ENCODE measurements at places on chromosomes 11 and 22.

DNA sequence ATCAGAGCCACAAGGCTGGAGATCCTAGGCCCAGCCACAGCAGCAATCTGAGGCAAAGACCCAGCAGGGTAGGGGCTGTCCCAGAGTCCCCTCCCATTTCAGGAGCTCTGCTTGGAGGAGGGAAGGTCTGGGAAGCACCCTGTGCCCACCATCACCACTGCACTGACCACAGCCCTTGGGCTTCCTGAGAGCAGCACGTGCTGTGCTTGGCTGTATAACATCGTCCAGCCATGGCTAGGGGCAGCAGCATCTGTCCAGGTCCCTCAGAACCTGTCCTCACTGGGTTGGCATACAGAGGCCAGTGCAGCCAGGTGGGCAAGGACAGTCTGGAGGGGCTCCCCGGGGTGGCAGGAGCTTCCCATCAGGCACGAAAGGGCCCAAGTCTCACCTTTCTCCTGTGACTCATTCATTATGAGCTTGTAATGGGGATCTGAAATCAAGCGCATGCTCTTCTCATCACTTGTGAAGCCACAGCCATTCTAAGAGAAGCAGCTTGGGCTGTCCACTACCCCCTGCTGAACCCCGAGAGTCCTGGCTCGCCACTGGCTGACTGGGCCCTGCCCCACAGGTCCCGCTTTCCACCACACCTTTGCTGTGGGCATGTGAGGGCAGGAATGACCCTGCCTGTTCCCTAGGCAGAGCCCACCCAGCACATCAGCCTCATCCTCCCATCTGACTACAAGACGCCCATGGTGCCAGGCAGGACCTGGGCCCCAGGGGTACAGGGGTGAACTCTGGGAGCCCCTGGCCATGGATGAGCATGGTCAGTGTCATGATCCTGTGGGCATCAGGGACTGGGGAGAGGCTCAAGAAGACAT is 83.3 kb downstream of the MED15 start:
- no peak for DNase-seq

DNA sequence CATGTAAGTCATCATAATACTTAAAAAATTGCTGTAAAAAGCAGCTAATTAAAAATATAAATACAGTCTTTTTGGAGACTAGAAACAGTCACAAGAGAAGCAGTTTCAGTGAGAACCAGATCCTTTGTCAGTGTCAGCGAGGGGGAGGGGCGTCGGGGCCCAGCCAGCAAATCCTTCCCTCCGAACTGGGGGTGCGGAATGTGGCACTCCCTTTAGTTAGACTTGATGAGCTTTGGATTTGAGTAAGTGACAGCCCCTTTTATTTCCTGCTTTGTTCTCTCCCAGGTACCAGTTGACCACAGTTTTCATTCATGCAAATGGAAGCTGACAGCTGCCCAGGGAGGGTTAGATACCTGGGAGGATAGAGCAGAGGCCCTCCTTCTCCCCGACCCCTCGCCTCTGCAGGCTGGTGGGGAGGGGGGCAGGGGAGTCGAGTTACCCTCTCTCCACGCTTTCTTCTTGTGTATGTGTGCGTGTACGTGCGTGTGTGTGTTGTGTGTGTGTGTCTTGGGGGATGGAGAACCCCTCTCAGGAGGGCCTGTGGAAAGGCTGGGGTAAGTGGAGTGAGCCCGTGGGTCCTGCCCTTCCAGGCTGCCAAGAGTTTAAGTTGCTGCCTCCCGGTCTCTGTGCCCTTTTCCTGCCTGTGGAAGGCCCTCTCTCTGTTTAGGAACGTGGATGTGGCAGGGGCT is 38.3 kb downstream of the PTPRJ start:
- no peak for DNase-seq

DNA sequence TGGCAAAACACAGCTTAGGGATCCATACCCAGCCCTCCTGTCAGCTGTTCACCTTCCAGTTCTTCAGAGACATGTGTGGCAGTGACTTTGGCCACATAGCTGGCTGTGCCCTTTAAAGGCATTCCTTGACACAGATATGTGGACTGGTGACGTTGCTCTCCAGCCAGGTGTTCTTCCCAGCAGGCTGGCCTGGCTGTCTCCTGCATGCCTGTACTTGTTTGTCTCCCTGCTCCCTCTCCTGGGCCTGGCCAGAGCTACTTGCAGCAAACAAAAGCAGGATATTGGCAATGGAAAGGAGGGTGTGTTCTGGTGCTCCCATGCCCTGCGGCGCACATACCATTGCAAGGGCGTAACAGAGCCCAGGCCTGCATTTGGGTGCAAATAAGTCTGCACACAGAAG is 38.3 kb downstream of the PIK3IP1 start:
- DNase-seq = no peak

DNA sequence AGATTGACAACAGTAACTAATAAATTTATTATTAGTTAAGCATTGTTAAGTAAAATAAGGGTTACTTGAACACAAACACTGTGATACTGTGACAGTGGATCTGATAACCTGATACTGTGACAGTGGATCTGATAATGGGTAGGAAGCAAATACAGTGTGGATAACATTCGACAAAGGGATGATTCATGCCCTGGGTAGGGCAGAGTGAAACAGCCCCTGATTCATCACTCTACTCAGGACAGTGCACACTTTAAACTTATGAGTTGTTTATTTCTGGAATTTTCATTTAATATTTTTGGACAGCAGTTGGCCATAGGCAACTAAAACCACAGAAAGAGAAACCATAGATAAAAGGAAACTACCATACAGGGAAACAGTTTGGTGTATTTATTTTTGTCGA is 60.8 kb upstream of the CTSC start:
- DNase-seq = no peak

GRCh38 chr11:113331441-113331840 is 17.1 kb downstream of the TTC12 start:
- DNase-seq = no peak

DNA sequence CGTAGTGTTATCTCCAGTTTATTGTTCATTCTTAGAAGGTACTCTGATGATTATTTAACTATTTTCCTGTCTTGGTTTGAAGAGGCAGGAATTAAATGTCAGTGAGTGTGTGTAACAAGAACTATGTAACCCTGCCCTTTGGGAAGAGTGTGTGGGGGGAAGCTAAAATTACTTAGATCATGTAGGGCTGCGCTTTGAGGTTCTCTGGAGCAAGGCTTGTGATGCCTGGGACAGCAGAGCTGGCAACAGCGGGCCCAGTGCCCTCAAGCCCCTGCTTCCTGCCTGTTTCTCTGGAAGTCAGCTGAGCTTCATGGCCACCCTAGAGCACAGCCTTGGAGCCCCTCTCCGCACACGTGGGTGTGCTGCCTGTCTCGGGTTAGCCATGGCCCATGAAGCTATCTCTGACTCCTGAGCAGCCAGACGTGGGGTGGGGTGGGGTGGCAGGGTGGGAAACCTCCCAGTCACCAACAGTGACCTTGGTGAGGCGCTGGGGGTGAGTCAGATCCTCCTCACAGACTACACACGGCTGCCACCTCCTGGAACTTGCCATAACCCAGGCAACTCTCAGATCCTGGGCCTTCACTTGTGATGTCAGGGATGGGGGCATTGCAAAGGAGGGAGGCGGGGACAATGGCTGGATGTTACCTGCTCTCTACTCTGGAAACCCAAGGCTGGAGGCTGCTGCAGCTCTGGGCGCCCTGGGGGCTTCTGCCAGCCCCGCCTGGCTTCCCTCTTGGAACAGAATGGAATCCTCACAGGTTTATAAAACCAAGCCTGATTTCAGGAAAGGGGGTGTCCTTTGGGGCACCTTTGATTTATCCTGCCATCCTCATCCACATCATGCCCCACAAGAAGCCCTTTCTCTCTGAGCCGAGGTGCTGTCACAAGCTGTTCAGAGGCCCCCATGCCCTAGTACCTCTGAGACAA is 88.6 kb downstream of the SNX19 start:
- peak; percentile 52 for DNase-seq

GRCh38 chr22:31343235-31344191 is 2.6 kb downstream of the PATZ1 start:
- no peak for DNase-seq

DNA sequence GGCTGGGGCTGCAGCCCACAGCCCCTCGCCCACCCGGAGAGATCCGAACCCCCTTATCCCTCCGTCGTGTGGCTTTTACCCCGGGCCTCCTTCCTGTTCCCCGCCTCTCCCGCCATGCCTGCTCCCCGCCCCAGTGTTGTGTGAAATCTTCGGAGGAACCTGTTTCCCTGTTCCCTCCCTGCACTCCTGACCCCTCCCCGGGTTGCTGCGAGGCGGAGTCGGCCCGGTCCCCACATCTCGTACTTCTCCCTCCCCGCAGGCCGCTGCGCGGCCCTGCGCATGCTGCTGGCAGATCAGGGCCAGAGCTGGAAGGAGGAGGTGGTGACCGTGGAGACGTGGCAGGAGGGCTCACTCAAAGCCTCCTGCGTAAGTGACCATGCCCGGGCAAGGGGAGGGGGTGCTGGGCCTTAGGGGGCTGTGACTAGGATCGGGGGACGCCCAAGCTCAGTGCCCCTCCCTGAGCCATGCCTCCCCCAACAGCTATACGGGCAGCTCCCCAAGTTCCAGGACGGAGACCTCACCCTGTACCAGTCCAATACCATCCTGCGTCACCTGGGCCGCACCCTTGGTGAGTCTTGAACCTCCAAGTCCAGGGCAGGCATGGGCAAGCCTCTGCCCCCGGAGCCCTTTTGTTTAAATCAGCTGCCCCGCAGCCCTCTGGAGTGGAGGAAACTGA is 731 bp downstream of the GSTP1 start:
- no peak for DNase-seq

DNA sequence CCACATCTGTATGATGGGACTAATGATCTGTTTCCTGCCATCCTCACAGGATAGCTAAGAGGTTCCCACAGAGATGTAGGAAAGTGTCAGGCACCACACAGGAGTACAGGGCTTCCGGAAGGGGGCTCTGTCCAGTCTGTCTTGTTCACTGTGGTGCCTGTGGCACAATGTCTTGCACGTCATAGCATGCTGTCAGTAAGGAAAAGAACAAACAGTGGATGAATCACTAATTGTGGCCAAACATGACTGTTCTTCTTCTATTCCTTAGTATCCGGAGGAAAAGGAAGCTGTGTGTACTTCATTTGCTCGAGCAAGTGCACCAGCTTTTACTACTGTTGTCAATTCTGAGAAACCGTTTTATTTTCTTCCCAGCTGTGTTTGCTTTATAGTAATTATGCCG is 73.4 kb upstream of the YWHAH start:
- DNase-seq = no peak

DNA sequence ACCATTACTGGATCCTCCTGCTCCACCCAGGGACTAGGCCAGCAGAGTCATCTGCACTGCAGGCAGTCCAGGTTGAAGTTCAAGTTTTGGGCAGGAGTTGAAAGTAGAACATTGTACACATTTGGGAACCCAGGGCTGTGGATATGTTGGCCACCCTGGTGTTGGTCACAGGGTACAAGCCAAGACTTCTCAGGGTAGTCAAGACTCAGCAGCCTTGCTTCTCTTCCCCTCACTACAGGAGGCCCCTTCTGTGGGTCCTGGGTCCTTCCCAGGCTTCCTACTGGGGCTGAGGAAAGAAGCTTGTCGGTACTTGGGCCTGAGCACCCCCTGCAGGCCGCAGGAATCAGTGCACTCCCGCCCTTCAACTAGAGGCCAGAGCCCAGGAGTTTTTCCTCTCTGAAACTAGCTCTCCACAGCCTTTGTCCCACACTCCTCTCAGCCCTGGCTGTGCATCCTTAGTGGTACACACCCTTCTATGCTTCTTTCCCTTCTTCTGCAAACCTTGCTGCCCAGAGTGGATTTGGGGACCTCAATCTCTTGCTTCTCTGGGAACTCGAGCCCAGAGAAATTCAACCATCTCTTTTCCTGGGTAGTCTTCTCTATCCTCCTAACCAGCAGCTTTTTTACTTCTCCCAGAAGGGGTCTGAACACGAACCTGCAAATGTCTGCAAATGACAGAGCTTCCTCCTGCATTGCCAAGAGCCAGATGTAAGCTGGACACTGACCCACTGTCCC is 2.6 kb upstream of the HPX start:
- DNase-seq = no peak

DNA sequence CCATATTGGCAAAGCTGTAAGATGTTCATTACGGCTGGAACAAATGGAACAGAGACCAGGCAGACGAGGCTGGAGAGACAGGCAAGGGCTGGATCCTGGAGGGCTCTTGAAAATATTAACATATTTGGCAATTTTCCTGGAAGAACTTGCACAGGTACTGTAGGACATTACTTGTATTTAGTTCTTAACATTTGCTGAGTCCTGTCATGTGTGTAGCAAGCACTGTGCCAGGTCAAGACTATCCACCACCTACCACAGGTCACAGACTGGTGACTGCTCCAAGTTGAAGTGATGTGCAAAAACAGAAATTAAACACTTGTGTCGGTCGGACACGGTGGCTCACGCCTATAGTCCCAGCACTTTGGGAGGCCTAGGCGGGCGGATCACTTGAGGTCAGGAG is 58.7 kb upstream of the TNRC6B start:
- DNase-seq = no peak

DNA sequence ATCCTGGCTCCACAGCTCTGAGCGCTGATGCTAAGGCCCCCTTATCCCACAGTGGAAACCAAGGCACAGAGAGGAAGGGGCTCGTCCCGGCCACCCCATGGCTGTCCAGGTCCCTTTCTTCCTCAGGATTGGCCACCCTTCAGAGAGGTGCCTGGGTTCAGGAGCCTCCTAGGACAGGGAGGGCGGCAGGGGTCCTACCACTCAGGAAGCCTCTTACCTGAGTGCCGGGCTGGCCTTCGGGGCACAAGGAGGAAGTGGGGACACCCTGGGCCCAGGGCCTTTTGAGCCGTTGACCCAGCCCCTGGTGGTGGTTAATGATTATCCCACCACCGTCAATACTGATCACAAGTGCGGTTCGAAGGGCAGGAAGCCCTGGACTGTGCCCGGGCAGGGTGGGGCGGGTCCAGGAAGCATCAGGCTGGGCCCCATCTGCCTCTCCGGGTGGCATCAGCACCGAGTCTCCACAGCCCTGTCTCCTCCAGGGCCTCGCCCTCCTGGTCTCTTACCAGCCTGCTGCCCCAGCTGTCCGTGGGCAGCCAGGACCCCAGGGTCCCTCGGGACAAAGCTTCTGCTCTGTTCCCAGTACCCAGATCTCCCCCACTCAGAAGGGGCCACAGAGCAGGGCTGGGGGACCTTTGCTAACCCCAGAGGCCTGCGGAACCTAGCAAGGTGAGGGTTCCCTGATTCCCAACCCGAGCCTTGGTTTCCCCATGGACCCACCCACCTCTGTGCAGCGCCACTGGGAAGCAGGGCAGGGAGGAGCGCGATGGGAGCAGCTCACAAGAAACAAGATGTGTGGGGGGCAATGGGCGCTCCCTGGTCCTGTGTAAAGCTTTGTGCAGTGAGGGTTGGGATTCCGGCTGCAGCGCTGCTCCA is 15.0 kb upstream of the EHD1 start:
- no peak for DNase-seq

Data from thoracic aorta (tissue), 2 donors.